ENCODE measurements at places on chromosomes 3 and 15. TPM values are rescaled to one million over a fixed set of nuclear protein-coding genes. Genes with fewer than 3 reads are reported as not detected.

The ABI3BP gene
- 1.4 TPM for total RNA-seq

The CAMP gene
- not detected for total RNA-seq

The SPESP1 gene
- 2.4 TPM for total RNA-seq

The SOX14 gene
- total RNA-seq = not detected

The WDR76 gene
- 1.5 TPM for total RNA-seq

The TF gene
- 0.44 TPM for total RNA-seq

The GP5 gene
- total RNA-seq = under 0.01 TPM

All from placental pericyte (primary cell).